ENCODE measurements at places on chromosomes 5 and 9. TPM values are rescaled to one million over a fixed set of nuclear protein-coding genes. Genes with fewer than 3 reads are reported as not detected.
A peak's percentile ranks its signal among the peaks of the same experiment; 100 is the strongest.

- no peaks in the 10 kb centered on the region for H3K36me3 ChIP-seq
- no peak for DNase-seq
- H3K27ac ChIP-seq: no peak overlapping the region
- no peaks in the 10 kb centered on the region for H3K4me1 ChIP-seq
- H3K27me3 ChIP-seq: no peaks in the 10 kb centered on the region
- H3K4me3 ChIP-seq: no peak overlapping the region
Measured at GRCh38 chr5:126052120-126052519, 371.1 kb upstream of the GRAMD2B start.

- H3K27ac ChIP-seq: no peak overlapping the region
- no peak for DNase-seq
- H3K4me3 ChIP-seq: no peak overlapping the region
- peaks cover 6% of the 10 kb centered on the region for H3K27me3 ChIP-seq
- peaks cover 15% of the 10 kb centered on the region for H3K36me3 ChIP-seq
- H3K4me1 ChIP-seq: peaks cover 30% of the 10 kb centered on the region
Measured at GRCh38 chr9:37959976-37960375, 56.0 kb upstream of the SLC25A51 start.

- peaks cover 19% of the 10 kb centered on the region for H3K4me1 ChIP-seq
- H3K27me3 ChIP-seq: no peaks in the 10 kb centered on the region
- H3K4me3 ChIP-seq: no peak overlapping the region
- peaks cover 10% of the 10 kb centered on the region for H3K36me3 ChIP-seq
- H3K27ac ChIP-seq: no peak overlapping the region
- DNase-seq: no peak
Measured at GRCh38 chr9:69215774-69216485, 41.9 kb downstream of the TJP2 start.

DNA sequence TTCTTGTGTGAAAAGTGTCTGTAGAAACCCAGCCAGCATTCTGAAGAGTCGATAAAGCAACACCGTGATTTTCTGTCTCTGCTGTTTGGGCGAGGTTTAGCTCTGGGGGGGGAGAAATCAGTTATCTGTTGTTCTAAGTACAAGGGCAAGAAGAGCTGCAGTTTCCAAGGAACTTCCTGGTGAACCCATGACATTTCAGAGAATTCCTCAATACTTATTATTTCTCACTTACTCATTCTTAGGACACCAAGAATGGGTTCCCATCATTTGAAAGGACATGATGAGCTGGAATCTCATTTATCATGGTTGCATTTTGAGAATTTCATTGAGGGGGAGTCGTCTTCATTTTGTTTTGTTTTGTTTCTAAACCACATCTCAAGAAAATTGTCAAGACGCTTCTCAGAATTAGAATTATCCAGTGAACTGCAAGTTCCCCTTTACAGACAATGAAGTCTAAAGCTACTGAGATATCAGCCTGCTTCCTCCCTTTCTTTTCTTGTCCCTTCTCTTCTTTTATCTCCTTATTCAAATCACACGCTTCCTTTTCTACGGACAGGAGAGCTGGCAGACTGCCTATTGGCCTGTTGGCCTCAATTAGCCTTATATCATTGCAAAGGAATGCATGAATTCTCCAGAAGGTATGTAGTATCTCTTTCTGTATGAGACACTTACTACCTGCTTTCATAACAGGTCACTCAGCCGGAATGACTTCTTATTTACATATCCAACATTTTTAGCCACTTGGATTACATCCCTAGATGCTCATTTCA, 53.7 kb downstream of the ZNF462 start:
- peaks cover 65% of the 10 kb centered on the region for H3K4me1 ChIP-seq
- H3K27ac ChIP-seq: peak overlapping the region; percentile 85
- peaks cover 15% of the 10 kb centered on the region for H3K36me3 ChIP-seq
- no peaks in the 10 kb centered on the region for H3K27me3 ChIP-seq
- peak; percentile 80 for DNase-seq

DNA sequence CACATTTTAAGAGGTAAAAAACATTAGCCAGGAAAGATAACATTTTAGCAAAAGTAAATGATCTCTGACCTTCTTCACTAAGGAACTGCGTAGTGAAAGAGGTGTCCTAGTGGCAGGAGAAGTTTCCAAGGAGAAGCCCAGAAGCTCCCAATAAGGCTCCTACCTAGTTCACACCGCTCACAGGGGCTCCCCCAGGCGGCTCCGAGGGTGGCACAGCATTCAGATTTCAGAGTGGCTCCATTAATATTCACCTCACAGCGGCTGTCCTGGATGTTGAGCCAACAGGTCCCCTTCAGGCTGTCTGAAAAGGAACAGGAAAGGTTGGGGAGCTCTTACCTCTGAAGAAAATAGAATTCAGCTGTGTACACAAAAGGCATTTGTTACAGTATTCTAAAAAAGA, 187.3 kb downstream of the FBN2 start:
- peaks cover 3% of the 10 kb centered on the region for H3K27me3 ChIP-seq
- DNase-seq: no peak

The GPR107 gene
- total RNA-seq: 48.2 TPM

GRCh38 chr5:9140711-9141110, 405.2 kb downstream of the SEMA5A start:
- H3K4me1 ChIP-seq: peaks cover 22% of the 10 kb centered on the region
- H3K27me3 ChIP-seq: peaks cover 2% of the 10 kb centered on the region
- H3K36me3 ChIP-seq: peaks cover 40% of the 10 kb centered on the region

GRCh38 chr5:102018690-102019089, 277.4 kb downstream of the SLCO4C1 start:
- H3K27ac ChIP-seq: no peak overlapping the region
- no peak overlapping the region for H3K4me3 ChIP-seq

GRCh38 chr5:13498279-13498678, 446.2 kb downstream of the DNAH5 start:
- no peak for DNase-seq
- no peak overlapping the region for H3K27ac ChIP-seq
- no peak overlapping the region for H3K4me3 ChIP-seq
- peaks cover 3% of the 10 kb centered on the region for H3K27me3 ChIP-seq
- H3K36me3 ChIP-seq: no peaks in the 10 kb centered on the region

The SPINK13 gene
- total RNA-seq: not detected

The MARCHF11 gene
- total RNA-seq: not detected

- no peak overlapping the region for H3K4me3 ChIP-seq
- no peak for DNase-seq
- no peak overlapping the region for H3K27ac ChIP-seq
- H3K4me1 ChIP-seq: no peaks in the 10 kb centered on the region
- peaks cover 5% of the 10 kb centered on the region for H3K27me3 ChIP-seq
Measured at GRCh38 chr5:151212406-151212798, 11.5 kb downstream of the CCDC69 start.

The DPYSL3 gene
- total RNA-seq: 57.4 TPM

DNA sequence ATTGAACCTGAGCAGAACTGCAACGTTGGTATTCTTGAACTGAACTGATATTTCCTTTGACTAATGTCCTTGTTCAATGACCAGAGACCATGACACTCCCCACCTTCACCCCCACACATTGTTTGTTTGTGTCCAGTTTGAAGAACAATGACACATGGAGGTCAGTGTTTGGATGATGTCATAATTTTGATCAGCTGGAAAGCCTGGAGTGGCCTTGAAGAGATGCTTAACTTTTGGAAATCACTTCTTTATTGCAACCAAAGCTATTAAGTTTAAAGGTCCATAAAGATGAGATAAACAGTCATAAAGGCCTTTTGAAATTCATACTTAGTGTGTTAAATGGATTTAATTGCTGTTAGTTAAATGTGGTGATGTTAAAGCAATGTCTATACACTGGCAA, 92.7 kb downstream of the TMC1 start:
- no peaks in the 10 kb centered on the region for H3K27me3 ChIP-seq
- no peaks in the 10 kb centered on the region for H3K4me1 ChIP-seq
- no peak overlapping the region for H3K27ac ChIP-seq
- DNase-seq: no peak
- H3K4me3 ChIP-seq: no peak overlapping the region

DNA sequence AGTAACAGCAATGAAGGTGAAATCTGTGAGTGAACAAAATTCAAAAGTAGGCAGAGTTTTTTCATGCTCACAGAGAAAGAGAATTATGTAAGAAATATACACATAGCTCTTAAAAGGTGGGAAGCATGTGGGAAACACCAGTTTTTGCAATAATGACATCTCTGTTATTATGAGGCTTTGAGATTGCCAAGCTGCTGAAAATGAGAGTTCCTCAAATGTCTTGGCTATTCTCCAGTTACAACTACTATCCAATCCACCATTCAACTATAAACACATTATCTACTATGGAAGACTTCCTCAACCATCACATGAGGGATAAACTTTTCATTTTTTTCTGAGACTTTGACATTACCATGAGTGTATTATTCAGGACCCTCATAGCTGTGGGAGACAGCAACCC, 420.8 kb upstream of the ACTBL2 start:
- H3K36me3 ChIP-seq: no peaks in the 10 kb centered on the region
- no peaks in the 10 kb centered on the region for H3K27me3 ChIP-seq
- no peaks in the 10 kb centered on the region for H3K4me1 ChIP-seq
- H3K4me3 ChIP-seq: no peak overlapping the region

DNA sequence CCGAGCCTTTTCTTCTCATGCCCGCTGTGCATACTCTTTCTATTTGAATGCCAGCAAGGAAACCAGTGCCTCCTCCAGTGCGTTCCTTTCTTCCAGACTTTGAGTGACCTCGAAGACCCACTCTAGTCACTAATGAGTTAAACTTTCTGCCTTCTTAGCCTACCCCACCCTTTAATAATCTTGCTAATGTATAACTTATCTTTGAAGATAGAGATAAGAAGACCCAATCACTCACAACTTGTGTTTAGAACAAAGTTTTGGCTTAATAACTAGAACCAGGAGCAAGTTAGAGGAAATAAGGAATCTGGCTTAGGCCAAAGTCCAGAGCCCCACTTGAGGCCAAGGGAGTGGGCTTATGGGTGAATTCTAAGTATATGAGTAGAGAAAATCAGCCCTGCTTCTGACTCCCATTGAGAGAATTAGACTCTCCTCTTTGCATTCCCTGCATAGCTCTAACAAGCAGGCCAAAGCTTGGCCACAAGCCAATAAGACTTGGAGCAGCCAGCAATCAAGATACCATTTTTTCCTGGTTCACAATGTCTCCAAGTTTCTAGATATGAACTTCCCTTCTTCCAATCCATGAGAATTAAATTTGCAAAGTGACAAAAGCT, 181.5 kb upstream of the PIK3R1 start:
- DNase-seq: peak; percentile 59
- H3K27ac ChIP-seq: no peak overlapping the region
- no peak overlapping the region for H3K4me3 ChIP-seq
- H3K36me3 ChIP-seq: no peaks in the 10 kb centered on the region
- no peaks in the 10 kb centered on the region for H3K27me3 ChIP-seq

The ANKRD18A gene
- 2.9 TPM for total RNA-seq

- no peaks in the 10 kb centered on the region for H3K27me3 ChIP-seq
- H3K4me1 ChIP-seq: peaks cover 9% of the 10 kb centered on the region
- H3K27ac ChIP-seq: no peak overlapping the region
- H3K36me3 ChIP-seq: no peaks in the 10 kb centered on the region
- no peak overlapping the region for H3K4me3 ChIP-seq
Measured at GRCh38 chr5:143121135-143121475, 282.4 kb downstream of the NR3C1 start.

The POMT1 gene
- total RNA-seq: 42.4 TPM

- 0 out of 2 replicates have a peak, but pooled peaks cover 1% of the 10 kb centered on the region for H3K27me3 ChIP-seq
- peak; percentile 78 for DNase-seq
- H3K4me1 ChIP-seq: peaks cover 43% of the 10 kb centered on the region
- peak overlapping the region; percentile 4 for H3K27ac ChIP-seq
Measured at GRCh38 chr9:110440172-110440571, 102.5 kb upstream of the TXNDC8 start.

DNA sequence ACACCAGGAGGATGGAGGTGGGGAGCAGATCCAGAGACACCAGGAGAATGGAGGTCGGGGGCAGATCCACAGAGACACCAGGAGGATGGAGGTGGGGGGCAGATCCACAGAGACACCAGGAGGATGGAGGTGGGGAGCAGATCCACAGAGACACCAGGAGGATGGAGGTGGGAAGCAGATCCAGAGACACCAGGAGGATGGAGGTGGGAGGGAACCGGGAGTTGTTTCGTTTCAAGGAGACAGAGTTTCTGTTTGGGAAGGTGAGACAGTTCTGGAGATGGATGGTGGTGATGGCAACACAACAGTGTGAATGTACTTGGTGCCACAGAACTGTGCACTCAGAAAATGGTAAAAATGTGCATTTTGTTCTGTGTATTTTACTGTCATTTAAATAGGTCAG, 9.0 kb upstream of the INPP5E start:
- peaks cover 33% of the 10 kb centered on the region for H3K36me3 ChIP-seq
- H3K4me3 ChIP-seq: no peak overlapping the region
- H3K27ac ChIP-seq: no peak overlapping the region

DNA sequence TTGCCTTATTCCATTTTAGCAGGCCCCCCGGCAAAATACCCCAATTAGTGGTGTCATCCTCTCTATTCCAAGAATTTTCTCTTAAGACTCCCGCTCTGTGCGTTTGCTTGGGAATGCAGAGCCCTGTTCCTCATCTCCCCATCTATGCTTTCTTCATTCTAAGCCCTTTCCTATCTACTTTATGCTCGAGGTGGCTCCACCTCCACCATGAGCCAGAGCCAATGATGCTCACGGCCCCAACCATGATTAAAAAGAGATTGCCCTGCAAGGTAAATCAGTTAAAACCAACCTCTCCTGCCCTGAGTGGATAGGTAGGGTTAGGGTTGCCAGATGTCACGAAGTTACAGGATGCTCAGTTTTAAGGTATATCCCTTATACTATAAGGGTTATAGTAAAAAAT, 677 bp upstream of the TXNDC15 start:
- H3K36me3 ChIP-seq: peaks cover 14% of the 10 kb centered on the region
- H3K27me3 ChIP-seq: no peaks in the 10 kb centered on the region

GRCh38 chr5:122390154-122390553, 78.1 kb downstream of the SNCAIP start:
- no peak overlapping the region for H3K4me3 ChIP-seq
- no peaks in the 10 kb centered on the region for H3K27me3 ChIP-seq
- H3K4me1 ChIP-seq: no peaks in the 10 kb centered on the region
- no peak for DNase-seq

The NTRK2 gene
- 0.90 TPM for total RNA-seq

- no peak overlapping the region for H3K27ac ChIP-seq
- no peak overlapping the region for H3K4me3 ChIP-seq
- no peak for DNase-seq
- H3K36me3 ChIP-seq: peaks cover 12% of the 10 kb centered on the region
- peaks cover 7% of the 10 kb centered on the region for H3K4me1 ChIP-seq
Measured at GRCh38 chr9:99967457-99967856, 61.0 kb downstream of the STX17 start.

The EIF4E1B gene
- total RNA-seq: not detected

DNA sequence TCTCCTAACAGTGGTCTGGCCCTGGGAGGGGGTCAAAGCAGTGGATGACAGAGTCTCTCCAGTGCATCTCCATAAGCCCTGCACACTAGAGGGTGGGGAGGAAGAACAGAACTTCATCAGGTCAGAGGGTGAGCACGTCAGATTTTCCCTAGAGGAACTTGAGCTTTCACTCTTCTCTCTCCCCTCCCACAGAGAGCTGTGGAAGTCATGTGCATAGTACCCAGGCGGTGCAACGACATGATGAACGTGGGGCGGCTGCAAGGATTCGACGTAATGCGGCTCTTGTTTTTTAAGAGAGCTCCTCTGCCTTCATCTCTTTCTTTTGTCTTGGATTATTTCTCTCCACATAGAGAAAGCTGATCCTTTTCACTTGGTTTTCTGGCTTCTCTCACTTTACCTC, 100.2 kb upstream of the OTULINL start:
- DNase-seq: no peak
- H3K27ac ChIP-seq: no peak overlapping the region
- H3K27me3 ChIP-seq: peaks cover 33% of the 10 kb centered on the region
- no peak overlapping the region for H3K4me3 ChIP-seq
- H3K36me3 ChIP-seq: peaks cover 62% of the 10 kb centered on the region
- H3K4me1 ChIP-seq: peaks cover 16% of the 10 kb centered on the region

GRCh38 chr5:39616131-39616530, 191.4 kb upstream of the DAB2 start:
- H3K27me3 ChIP-seq: peaks cover 14% of the 10 kb centered on the region
- DNase-seq: no peak
- H3K4me1 ChIP-seq: no peaks in the 10 kb centered on the region
- H3K4me3 ChIP-seq: no peak overlapping the region
- H3K36me3 ChIP-seq: no peaks in the 10 kb centered on the region

The C9orf153 gene
- total RNA-seq: not detected
